Retinal pigment epithelial cell (primary cell): ENCODE measurements at places on chromosomes 11 and 22.
A peak's percentile ranks its signal among the peaks of the same experiment; 100 is the strongest.

GRCh38 chr11:76190376-76190775 is 15.9 kb downstream of the WNT11 start:
- DNase-seq, result peak; percentile 34

- peak; percentile 21 for DNase-seq
Observed at GRCh38 chr11:6251120-6251733, 8.4 kb upstream of the CCKBR start.

GRCh38 chr11:833849-834311 is 1.1 kb downstream of the CD151 start:
- no peak for DNase-seq

DNA sequence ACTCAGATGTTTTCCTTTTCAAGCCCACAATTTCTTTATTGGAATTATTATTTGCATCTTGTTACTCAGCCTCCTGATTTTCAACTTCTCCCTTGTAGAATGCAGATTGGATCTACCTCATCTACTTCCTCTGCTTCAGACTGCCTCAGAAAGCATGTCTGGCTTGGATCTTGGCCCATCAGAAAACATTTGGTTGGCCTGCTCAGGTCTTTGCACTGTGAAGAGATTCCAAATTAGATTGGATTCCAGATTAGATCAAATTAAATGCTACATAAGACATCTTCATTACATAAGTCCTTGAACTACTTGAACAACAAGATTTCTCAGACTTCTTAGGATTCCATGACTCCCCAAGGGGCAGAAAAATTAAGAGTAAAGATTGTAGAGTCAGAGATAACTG is 358.0 kb downstream of the DLG2 start:
- DNase-seq, result no peak

GRCh38 chr11:58179648-58180047 is 9.2 kb upstream of the OR9Q2 start:
- no peak for DNase-seq

- no peak for DNase-seq
Observed at GRCh38 chr11:77435972-77436371, 37.9 kb downstream of the PAK1 start.

- DNase-seq, result no peak
Observed at GRCh38 chr22:39317084-39317774, 2.2 kb downstream of the RPL3 start.

GRCh38 chr22:24162436-24162835 is 18.9 kb upstream of the SUSD2 start:
- no peak for DNase-seq

GRCh38 chr11:107196732-107197131 is 178.5 kb upstream of the GUCY1A2 start:
- no peak for DNase-seq

DNA sequence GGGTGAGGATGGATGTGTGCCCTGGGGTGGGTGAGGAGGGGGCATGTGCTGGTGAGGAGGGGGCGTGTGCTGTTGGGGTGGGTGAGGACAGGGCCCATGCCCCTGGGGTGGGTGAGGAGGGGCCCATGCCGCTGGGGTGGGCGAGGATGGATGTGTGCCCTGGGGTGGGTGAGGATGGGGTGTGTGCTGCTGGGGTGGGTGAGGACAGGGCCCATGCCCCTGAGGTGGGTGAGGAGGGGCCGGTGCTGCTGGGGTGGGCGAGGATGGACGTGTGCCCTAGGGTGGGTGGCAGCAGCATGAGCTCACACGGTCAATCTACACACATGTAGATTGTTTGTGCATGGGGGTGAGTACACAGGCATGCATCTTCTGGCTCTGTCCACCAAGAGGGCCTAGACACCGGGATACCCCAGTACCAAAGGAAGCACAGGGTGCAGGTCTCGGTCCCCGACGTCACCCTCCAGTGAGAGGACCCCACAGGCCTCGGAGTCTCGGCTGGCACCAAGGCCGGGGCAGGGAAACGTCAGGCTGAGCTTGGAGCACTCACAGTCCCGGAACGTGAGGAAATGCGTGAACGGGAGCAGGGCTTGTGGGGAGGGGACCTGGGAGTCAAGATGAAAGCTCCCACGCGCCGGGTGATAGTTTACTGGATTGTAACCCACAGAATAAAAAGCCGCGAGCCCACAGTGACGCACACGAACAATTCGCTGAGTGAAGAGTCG is 37.4 kb upstream of the TOLLIP start:
- no peak for DNase-seq

DNA sequence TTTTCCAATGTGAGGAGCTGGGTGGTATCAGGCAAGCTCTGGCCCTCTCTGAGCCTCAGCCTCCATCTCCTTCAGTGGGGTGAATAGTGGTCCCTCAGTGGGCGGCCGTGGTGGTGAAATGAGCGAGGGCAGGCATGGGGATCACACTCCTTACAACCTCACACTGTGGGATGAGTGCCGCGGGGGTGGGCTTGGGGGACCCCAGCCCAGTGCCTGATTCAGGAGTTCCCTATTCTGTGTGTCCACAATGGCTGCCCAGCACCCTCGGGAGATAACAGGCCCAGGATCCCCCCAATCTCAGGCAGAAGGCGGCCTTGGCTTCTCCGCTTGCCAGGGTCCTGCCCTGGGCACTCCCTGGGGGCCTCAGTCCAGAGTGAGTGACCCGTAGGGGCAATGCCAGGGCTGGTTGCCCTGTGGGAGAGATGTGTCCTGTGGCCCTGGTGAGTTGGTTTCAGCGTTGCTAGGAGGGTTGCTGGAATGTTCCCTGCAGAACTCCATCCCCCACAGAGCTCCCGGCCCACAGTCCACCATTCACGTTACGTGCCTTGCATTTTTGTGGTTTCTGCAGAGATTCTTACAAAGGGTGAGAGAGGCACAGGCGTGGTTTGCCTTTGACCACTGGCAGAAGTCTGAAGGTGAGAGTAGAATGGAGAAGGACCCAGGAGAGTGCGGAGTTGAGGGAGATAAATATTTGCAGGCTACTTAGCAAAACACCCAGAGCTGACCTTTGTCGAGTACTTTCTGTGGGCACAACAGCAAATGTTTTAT is 2.9 kb downstream of the ALDH3B1 start:
- peak; percentile 98 for DNase-seq

GRCh38 chr11:115990004-115990447 is 485.8 kb upstream of the CADM1 start:
- no peak for DNase-seq

DNA sequence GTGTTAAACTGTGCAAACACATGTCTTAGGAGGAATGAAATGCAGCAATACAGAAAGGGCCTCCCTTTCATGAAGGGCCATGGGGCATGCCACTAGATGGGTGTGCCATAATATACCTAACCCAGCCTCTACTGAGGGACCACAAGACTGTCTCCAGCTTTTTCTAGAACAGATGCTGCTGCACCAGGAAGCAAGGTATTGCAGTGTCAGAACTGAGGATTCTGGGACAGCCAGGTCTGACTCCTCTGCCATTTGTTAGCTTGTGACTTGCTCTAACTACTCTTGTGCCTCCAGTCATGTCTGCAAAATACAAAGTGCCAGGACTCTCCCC is 53.2 kb downstream of the HIRA start:
- no peak for DNase-seq

DNA sequence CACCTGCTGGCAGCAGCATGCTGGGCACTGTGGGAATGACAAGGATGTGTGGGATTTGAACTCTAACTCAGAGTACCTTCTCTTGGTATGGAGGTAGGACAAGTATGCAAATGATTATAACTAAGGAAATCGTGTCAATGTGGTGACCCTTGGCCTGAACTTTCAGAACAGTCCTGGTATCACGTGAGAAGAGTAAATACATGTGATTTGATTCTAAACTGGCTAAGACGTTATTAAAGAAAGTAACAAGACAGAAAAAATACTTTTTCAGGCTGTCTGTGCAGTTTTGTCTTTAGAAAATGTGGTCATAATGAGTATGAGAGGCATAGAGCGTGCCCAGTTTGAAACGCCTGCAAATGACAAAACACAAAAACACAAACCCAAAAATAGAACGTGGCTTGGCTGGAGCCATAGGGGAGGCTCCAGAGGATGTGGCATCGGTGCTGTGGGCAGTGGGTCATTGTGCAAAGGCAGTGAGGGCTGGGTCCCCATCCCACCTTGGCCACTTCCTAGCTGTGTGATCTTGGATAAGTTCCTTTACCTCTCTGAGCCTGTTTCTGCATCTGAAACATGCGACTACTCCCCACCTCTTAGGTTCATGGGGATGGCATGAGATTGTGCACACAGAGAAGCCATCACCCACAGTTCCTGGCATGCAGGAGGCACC is 18.4 kb upstream of the IL2RB start:
- DNase-seq, result no peak

DNA sequence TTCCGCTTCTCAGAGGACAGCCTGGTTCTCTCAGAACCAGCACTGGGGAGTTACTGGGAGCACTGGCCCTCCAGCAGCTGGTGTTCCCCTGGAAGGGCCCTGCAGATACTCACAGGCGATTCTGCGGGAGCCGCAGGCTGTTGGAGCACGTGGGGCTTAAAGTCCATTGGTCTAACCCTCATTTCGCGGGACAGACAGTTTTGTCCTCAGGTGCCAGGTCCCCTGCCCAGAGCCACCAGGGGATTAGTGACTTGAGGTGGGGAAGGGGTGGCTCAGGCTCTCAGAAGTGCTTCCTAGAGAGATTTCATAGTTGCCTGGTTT is 53.9 kb downstream of the CACNA1I start:
- DNase-seq, result no peak

GRCh38 chr22:32850591-32851517 is 49.3 kb downstream of the TIMP3 start:
- peak; percentile 76 for DNase-seq

GRCh38 chr22:36770513-36771231 is 5.2 kb downstream of the IFT27 start:
- DNase-seq, result no peak

GRCh38 chr11:114089748-114090147 is 30.2 kb downstream of the ZBTB16 start:
- DNase-seq, result no peak

DNA sequence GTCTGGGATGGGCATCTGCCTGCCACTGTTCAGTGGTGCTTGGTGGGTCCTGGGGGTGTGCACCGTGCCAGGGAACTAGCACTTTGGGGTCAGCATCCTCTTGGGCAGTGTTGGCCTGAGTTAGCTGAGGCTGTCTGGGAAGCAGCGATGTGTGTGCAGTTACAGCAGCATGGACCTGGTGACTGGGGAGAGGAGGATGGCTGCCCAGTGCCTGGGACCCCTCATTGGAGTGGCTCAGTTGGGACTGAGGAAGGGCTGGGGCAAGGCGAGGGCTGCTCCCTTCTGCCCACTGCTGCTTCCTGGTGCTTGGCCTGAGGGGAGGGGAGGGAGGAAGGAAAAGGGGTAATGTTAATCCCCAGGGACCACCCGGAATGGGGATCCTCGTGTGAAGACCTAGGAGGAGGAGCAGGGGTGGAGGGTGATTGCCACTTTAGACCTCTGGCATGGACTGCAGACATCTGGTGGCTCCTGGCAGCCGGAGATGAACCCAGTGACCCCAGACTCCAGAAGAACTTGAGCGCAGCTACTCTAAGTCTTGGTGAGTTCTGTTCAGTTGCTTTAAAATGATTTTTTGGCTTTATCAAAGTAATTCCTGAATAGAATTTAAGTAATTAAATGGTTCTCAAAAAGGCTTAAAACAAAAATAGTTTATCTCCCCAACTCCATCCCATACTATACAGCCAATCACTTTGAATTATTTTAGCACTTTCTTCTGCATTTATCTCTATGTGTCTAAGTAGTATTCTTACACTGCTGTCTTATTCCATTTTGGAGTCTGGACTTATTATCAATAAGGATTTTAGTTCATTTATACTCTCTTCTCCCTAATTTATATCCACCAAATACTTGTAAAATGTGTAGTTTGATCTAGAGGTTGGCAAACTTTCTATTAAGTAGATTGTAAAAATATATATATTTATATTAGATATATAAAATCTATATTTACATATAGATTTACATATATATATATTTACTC is 15.4 kb upstream of the TMEM191C start:
- no peak for DNase-seq
